ENCODE measurements at places on chromosomes 6 and 20.
A peak's percentile ranks its signal among the peaks of the same experiment; 100 is the strongest.

- no peak for DNase-seq
Observed at GRCh38 chr6:106272287-106272686, 53.3 kb downstream of the ATG5 start.

DNA sequence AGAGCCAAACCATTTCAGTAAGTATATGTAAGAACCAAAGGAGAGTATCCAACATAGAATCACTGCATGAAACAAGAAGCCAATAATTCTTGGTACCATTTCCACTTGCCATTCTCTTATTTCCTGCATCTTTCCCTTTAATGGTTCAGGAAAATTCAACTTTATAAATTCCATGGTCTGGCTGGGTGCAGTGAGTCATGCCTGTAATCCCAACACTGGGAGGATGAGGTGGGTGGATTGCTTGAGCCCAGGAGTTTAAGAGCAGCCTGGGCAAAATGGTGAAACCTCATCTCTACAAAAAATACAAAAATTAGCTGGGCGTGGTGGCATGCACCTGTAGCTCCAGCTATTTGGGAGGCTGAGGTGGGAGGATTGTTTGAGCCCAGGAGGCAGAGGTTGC is 21.2 kb downstream of the NHLRC1 start:
- DNase-seq = no peak

DNA sequence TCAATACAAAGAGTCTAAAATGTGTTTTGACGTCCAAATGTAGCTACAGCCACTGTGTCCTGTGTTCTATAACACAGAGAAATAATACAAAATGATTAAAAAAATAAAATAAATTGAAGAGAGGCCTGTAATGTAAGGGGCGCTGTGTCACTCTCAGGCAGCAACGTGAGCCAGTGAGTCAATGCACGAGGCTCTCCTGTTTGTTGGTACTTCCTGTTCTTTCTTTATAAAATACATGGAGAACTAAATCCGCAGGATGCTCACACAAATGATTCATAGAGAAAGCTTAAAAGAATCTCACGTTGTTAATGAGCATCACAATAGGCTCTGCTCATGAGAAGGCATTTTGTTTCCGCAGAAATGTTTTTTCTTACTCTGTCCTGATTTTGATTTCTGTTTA is 635.0 kb upstream of the AGPAT4 start:
- no peak for DNase-seq

DNA sequence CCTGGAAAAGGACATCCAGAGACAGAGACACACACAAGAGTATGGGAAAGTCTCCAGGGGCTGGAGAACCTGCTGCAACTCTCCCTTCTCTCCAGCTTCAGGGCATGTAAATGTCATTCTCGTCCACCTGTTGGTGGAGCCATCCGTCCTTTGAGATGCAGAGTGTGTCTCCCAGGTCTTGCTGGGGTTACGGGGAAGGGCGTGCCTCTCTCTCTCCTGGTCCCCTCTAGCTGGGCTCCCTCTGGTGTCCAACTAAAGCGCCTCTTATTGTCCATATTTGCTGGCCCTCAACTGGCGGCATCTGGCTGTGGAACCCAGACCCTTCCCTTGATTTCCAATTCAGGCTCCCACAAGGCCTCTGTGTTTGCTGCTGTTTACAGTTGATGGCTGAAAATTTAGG is 244.1 kb downstream of the BMP7 start:
- no peak for DNase-seq

DNA sequence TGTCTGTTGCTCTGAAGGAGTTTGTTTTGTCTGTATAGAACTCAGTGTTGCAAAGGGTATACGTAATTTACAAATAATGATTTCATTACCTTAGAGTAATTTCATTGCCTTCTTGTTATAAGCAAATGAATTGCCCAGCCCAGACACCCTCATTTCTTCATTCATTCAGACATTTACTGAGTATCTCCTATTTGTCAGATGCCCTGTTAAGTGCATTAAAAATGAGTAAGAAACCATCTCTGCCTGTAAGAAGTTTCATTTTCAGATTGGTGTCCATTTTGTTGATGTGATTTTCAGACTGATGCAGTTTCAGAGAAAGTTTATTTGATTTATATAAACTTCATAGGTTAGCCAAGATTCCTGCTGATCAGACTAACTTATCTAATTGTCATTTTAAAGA is 429.3 kb downstream of the PHF3 start:
- DNase-seq = no peak

GRCh38 chr6:137316626-137317025 is 97.4 kb upstream of the IFNGR1 start:
- DNase-seq = no peak

DNA sequence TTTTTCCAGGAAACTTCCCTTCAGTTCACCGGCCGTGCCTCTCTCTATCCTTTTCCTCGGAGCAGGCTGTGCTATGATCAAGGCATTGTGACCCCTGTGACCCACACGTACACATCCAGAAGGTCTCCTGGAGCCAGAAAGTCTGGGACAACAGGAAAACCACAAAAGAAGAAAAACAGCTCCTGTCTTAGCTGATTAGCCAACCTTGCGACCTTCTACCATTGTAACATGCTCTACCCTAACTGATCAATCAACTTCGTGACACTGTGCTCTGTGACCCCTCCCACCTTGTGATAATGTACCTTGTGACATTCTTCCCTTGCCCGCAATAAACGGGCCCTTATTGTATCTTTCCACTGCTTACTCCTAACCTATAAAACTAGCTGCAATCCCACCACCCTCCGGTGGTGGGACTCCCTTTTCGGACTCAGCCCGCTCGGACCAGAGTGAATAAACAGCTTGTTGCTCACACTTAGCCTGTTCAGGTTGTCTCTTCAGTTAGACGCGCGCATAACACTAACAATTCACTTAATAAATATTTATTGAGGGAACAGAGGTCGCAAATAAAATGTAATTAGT is 24.2 kb downstream of the ZNF311 start:
- DNase-seq = peak; percentile 30

DNA sequence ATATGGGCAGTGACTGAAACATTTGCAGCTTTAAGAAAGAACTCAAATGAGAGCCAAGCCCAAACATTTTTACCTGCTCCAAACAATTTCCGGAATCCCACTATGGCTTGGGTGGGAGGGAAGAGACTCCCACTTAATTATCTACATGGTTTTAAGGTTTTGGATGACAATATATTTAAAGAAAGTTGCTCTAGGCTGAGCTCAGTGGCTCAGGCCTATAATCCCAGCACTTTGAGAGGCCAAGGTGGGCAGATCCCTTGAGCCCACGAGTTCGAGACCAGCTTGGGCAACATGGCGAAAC is 9.5 kb upstream of the AKAP12 start:
- no peak for DNase-seq

- DNase-seq = no peak
Observed at GRCh38 chr6:5850848-5851255, 155.9 kb downstream of the NRN1 start.

- DNase-seq = no peak
Observed at GRCh38 chr6:77368660-77369313, 94.5 kb downstream of the HTR1B start.

DNA sequence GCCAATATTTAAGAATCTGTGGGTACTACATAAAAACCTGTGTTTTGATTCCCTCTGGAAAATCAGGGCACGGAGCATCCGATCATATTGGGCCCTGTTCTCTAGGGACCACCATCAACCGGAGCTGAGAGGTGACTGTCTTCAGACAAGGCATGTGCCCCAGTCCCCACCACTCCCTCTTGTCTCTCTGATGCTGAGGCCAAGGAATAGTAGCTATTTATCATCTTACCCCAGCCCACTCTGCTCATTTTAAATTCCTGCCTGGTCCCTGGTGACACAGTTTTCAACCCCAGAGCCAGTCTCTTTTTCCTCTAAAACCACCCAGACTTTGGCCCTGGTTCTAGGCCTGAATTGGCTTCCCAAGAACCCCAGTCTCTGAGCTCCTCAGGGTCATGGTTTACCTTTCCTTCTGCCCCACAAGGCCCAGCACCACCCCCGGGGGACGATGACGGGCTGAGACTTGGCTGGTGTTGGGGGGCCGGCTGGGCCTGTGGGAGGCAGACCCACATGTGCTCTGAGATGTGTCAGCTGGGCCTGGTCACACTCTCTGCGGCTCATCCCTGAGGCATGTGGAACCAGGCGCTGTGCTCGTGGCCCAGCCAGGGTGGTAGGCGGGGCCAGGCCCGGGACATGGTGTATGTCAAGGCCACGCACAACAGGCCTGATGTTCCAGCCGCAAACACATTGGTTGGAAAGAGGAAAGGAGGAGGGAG is 114.4 kb downstream of the CEBPB start:
- DNase-seq = no peak

GRCh38 chr6:130223508-130223907 is 757 bp upstream of the SAMD3 start:
- no peak for DNase-seq

GRCh38 chr6:139066080-139066479 is 37.5 kb downstream of the ABRACL start:
- no peak for DNase-seq

DNA sequence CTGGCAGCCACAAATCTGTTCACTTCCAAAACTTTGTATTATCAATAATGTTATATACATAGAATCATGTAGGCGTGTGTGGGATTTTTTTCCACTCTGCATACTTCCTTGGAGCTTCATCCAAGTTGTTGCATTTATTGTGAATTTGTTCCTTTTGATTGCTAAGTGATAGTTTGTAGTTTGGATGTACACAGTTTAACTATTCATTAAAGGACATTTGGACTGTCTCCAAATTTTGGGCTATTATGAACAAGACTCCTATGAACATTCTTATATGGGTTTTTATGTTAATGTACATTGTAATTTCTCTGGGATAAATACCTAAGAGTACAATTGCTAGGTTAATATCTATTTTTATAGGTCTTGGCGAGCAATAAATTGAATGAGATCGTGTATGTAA is 36.2 kb upstream of the GCNT2 start:
- DNase-seq = no peak

GRCh38 chr6:1630212-1630770 is 20.6 kb downstream of the FOXC1 start:
- no peak for DNase-seq

DNA sequence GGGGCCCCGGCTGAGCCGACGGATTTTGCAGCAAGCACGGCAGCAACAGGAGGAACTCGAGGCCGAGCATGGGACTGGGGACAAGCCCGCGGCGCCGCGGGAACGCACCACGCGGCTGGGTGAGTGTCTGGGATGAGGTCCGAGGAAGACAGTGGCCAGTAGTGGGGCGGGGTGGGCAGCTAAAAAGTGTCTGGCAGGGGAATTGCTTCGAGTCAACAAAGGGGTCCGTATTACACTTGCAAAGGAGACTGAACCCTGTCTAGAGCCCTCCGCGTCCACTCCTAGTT is 356 bp downstream of the BYSL start:
- DNase-seq = no peak

Data from SK-N-MC (cell line).